A172 (cell line): ENCODE measurements at places on chromosomes 6 and 20. TPM values are rescaled to one million over a fixed set of nuclear protein-coding genes. Genes with fewer than 3 reads are reported as not detected.

The MACROD2 gene
- 0.02 and 0.46 TPM in 2 replicates for total RNA-seq

The UNC93A gene
- total RNA-seq: not detected in 2 replicates

The SIM1 gene
- total RNA-seq: not detected in 2 replicates

The ULBP3 gene
- 2.1 and 3.3 TPM in 2 replicates for total RNA-seq

The PPP1R14C gene
- total RNA-seq: 0.03 and 0.60 TPM in 2 replicates

The TRAPPC3L gene
- not detected in 2 replicates for total RNA-seq

The C4B gene
- 0.62 and 2.5 TPM in 2 replicates for total RNA-seq

The CCN6 gene
- not detected in 2 replicates for total RNA-seq

The LHFPL5 gene
- not detected in 2 replicates for total RNA-seq

The KIF6 gene
- total RNA-seq: 0.26 TPM in 2 replicates

The HMGCLL1 gene
- total RNA-seq: not detected in 2 replicates

The ZBTB22 gene
- 7.6 and 8.8 TPM in 2 replicates for total RNA-seq

The JPH2 gene
- total RNA-seq: 3.1 and 4.8 TPM in 2 replicates

The ZC2HC1B gene
- total RNA-seq: not detected in 2 replicates

The GTSF1L gene
- total RNA-seq: not detected in 2 replicates

The GJA1 gene
- 59.4 and 65.3 TPM in 2 replicates for total RNA-seq

The TAAR9 gene
- total RNA-seq: not detected in 2 replicates

The LY6G6D gene
- total RNA-seq: not detected in 2 replicates

The TULP1 gene
- not detected in 2 replicates for total RNA-seq

The PXDC1 gene
- 38.6 and 50.8 TPM in 2 replicates for total RNA-seq

The SSTR4 gene
- total RNA-seq: not detected in 2 replicates
